ENCODE measurements at places on chromosomes 6 and 20. TPM values are rescaled to one million over a fixed set of nuclear protein-coding genes. Genes with fewer than 3 reads are reported as not detected.

DNA sequence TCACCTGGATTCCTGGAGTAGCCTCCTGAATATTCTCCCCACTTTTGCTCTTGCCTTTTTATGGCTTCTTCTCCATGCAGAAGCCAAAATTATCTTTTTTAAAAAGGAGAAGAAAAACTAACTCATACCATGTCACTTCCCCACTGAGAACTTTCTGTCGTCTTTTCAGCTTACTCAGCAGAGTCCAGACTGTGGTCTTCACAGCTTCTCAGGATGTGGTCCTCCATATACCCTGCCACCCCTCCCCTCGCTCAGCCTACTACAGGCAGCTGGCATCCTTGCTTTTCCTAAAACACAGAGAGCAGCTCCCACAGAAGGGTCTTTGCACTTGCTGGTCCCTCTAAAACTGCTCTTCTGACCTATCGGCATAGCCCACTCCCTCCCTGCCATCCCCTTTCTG lies 89.4 kb upstream of the ISM1 start:
- DNase-seq = no peak

FKBP1C gene
- total RNA-seq = 0.52 TPM

DNA sequence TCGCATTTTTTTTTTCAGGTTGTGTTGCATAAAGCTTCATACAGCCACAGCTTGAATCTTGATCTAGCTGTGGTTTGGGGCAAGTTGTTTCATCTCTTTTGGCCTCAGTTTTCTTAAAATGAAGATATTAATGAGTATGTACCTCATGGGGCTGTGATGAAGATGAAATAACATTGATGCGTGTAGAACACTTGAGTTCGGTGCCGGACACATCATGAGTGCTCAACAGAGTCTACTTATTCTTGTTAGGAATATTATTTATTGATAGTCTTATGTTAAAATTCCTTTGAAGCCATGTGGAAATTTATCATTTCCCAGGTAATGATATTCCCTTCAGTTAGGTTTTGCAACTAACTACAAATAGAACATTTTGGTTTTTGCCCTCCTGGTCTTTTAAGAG lies 3.4 kb downstream of the PAQR8 start:
- DNase-seq = no peak

DNA sequence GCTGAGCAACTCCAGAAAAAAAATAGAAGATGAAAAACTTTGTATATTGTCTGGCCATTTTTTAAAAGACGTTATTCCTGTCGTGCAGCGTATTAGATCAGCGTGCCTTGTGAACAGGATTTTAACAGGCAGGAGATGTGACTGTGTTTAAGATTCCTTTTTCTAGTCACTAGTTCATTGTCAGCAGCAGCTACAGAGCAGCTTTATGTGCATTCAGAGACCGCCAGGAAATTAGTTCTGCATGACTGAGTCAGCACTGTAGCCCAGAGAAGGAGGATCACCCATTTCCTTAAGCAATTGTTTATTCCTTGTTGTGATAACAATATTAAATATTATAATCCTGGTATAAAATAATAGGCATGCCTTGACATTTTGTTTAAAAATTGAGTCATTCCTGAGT lies 75.4 kb upstream of the ADGRB3 start:
- DNase-seq = no peak

GRCh38 chr6:168999392-168999791 lies 254.3 kb downstream of the THBS2 start:
- DNase-seq = no peak

DNA sequence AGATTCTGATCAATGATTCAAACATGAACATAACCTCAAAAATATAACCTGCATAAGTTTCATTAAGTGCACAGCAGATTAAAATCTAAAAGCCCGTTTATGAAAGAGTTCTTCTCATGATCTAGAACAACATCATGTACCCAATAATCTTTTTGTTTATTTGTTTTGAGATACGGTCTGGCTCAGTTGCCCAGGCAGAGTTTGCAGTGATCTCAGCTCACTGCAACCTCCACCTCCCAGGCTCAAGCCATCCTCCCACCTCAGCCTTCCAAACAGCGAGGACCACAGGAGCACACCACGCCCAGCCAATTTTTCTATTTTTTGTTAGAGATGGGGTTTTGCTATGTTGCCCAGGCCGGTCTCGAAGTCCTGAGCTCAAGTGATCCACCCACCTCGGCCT lies 149.7 kb downstream of the CDK19 start:
- no peak for DNase-seq

DNA sequence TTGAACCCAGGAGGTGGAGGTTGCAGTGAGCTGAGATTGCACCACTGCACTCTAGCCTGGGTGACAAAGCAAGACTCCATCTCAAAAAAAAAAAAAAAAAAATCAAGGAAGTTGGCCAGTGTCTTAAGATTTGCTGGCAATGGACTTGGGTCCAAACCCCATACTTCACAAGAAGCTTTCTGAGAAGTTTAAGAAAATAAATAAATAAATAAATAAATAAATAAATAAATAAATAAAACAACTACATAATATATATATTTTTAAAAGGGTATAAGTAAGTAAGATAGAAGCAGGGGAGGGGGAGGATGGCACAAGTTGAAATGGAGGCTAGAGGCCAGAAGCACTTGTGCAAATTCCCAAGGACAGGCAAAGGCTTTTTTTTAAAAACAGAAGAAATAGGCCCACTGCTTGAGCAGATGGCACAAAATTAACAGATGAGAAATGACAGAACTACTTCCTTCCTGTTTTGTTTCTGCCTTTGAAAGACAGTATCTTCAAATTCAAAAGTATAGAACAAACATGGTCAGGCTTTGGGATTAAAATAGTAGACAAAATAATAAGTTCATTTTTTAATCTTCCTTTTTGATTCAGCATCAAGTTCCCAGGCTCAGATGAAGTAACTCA lies 287.7 kb downstream of the ALDH8A1 start:
- no peak for DNase-seq

- no peak for DNase-seq
Measured at GRCh38 chr20:55094353-55094861, 619.0 kb downstream of the DOK5 start.

DNA sequence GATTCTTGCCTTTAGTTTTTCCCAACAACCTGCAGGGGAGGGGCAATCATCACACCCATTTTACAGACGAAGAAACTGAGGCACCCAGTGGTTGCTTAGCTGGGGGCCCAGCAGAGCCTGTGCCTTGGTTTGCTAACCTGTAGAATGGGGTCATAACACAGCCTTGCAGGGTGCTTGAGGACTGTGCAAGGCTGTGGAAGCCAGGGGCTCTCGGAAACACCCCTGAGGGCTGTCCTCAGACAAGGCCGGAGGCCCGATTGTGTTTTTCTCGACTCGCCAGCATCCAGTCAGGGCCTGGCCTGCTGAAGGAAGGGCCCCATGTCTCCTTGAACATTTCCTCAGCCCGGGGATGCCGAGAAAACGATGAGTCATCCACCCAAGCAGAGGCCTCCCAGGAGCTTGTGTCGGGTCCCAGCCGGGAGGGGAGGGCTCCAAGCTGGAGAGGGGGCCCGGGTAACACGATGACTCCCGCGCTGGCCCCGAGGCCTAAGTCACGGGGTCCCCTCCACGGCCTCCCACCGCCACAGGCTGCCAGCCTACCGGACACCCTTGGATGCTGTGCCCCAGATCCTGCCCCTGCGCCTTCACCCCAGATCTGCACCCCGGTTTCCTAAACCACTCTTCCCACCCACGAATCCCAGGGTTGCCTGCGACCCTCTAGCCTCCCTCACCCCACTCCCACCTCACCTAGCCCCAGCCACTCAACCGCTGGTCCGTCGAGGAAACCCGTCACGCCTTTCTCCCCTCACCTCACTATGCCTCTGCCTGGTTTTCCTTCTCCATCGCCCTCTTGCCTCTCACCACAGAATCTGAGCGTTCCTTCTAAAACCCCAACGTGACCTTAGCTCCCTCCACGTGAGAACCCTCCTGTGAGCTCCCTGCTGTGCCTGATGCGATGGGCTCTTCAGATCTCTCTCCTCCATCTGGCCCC lies 10.6 kb downstream of the NOL4L start:
- DNase-seq = no peak

ACTR5 gene
- total RNA-seq = 7.0 TPM

DNA sequence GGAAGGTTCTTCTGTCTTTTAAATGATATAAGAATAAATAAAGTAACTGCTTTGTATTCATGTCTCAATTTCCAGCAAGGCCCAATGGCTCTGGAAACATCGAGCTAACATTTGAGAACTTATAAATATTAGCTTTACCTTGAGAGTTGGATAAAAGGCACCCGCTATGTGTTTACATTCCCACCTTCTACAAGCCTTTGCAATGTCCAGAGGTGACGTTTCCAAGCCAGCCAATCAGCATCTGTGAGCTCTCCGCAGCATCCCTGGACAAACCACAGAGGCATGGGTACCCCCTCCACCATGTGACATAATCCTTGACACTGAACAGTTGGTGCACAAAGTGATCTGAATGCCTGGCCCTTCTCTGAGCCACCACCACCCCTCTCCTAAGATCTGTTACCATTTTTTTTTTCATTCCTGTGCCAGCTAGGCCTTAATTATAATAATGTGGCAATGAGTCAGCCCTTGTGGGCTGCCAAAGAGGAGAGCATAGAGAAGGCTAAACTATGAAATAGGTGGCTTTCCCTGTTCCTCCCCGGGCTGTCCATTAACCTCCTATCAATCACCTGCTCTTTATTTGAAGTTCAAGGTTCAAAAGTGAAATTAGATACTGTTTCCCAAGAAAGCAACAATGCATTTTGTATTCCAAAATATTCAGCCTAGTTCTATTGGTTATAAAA lies 4.1 kb downstream of the CBLN4 start:
- DNase-seq = no peak

GRCh38 chr6:47836639-47837038 lies 54.8 kb downstream of the OPN5 start:
- DNase-seq = no peak

OPN5 gene
- total RNA-seq = not detected

- DNase-seq = no peak
Measured at GRCh38 chr6:4162370-4162769, 27.0 kb upstream of the ECI2 start.

- DNase-seq = peak; percentile 57
Measured at GRCh38 chr6:166689687-166690086, 62.6 kb upstream of the RPS6KA2 start.

- no peak for DNase-seq
Measured at GRCh38 chr6:56292505-56293181, 45.3 kb upstream of the COL21A1 start.

COL20A1 gene
- not detected for total RNA-seq

MLN gene
- total RNA-seq = not detected

- no peak for DNase-seq
Measured at GRCh38 chr6:2891768-2892170, 11.3 kb downstream of the SERPINB9 start.

ADGB gene
- not detected for total RNA-seq

GRCh38 chr20:51326201-51326819 lies 216.2 kb downstream of the NFATC2 start:
- no peak for DNase-seq

ZNF831 gene
- 1.0 TPM for total RNA-seq

TFAP2D gene
- total RNA-seq = not detected

COL12A1 gene
- total RNA-seq = 44.3 TPM

- DNase-seq = no peak
Measured at GRCh38 chr20:3553663-3554062, 82.8 kb downstream of the ATRN start.

PDYN gene
- not detected for total RNA-seq

LAMA5 gene
- total RNA-seq = 279 TPM

- DNase-seq = no peak
Measured at GRCh38 chr20:24441661-24442060, 27.8 kb upstream of the SYNDIG1 start.

DNA sequence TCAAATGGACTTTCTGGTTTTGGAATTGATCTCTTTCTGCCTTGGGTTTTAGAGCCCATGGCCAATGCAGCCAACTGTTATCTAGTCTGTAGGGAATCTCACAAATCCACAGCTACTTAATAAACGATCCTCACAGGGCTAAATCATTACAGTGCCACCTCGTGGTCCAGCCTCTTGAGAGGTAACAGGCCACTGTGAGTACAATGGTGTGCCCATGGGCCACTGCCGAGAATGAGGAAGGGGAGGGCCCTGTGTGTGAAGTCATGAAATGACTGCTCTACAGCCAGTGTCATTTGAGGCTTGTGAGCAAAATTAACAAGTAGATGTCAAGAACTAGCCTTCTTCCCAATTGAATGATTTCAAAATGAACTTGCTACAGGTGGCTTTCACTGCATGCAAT lies 54.3 kb upstream of the GMPR start:
- no peak for DNase-seq

C6orf15 gene
- total RNA-seq = not detected

DNA sequence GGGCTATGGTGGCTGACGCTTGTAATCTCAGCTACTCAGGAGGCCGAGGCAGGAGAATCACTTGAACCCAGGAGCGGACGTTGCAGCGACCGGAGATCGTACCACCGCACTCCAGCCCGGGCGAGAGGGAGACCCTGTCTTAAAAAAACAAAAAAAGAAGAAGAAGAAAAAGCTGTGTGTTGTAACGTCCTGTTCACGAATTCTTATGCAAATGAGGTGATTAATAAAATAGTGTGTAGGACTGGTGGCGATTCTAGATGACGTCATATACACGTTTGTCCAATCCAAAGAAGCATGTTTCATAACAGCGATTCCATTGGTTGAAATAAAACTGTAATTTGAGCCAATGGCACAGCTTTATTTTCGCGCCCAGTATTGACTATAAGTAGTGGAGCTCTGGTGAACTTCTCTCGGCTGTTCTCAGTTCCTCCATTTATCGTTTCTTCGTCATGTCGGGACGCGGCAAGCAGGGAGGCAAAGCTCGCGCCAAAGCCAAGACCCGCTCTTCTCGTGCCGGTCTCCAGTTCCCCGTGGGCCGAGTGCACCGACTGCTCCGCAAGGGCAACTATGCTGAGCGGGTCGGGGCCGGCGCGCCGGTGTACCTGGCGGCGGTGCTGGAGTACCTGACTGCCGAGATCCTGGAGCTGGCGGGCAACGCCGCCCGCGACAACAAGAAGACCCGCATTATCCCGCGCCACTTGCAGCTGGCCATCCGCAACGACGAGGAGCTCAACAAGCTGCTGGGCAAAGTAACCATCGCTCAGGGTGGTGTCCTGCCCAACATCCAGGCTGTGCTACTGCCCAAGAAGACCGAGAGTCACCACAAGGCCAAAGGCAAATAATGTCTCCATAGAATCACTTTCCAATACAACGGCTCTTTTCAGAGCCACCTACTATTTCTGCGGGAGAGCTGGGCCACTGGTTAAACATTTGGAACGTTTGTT lies 47.0 kb downstream of the OR2B2 start:
- DNase-seq = peak; percentile 79

- DNase-seq = no peak
Measured at GRCh38 chr6:52514514-52514913, 62.3 kb downstream of the TRAM2 start.

GRCh38 chr6:106666282-106667021 lies 37.1 kb downstream of the QRSL1 start:
- DNase-seq = no peak
